Activated T-helper 1 cell treated with anti-CD3 and anti-CD28 coated beads, Interleukin-12 subunit alpha, Interleukin-12 subunit beta, Interleukin-2, Interleukin-4 antibody, amounts not matched to agents 30 ng/mL and 10 ng/mL and 1 ng/mL, durations not matched to agents 14 hours and 24 hours and 36 hours (primary cell): ENCODE measurements at places on chromosomes 3 and 15. TPM values are rescaled to one million over a fixed set of nuclear protein-coding genes. Genes with fewer than 3 reads are reported as not detected.

The CCR1 gene
- total RNA-seq: 22.6 and 23.2 TPM in 2 replicates

The PTH1R gene
- not detected in 2 replicates for total RNA-seq

The MAP1A gene
- total RNA-seq: 2.2 and 2.3 TPM in 2 replicates

The PP2D1 gene
- total RNA-seq: not detected in 2 replicates

The CD96 gene
- 79.1 and 79.7 TPM in 2 replicates for total RNA-seq

The RHCG gene
- not detected in 2 replicates for total RNA-seq

The CNTN4 gene
- not detected in 2 replicates for total RNA-seq

The EXD1 gene
- total RNA-seq: not detected in 2 replicates
